ENCODE measurements at places on chromosomes 12 and 14.
A peak's percentile ranks its signal among the peaks of the same experiment; 100 is the strongest.

DNA sequence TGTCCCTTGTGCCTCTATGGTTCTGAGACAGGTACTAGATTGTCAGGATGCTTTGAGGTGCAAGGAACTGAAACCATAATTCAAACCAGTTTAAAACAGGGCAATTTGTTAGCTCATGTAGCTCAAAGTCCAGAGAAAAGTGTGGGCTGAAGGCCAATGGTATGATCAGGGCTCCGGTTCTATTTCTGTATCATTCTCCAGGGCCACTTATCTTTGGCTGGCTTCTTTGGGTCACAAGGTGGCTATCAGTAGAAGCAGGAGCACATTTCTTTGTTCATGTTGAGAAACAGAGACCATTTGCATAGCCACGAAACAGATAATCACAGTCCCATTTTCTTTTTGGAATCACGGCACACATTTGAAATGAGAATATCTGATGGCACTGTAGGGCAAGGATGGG lies 294.9 kb downstream of the ETNK1 start:
- no peak for DNase-seq

GRCh38 chr12:98464190-98464589 lies 51.2 kb upstream of the TMPO start:
- DNase-seq, result no peak

DNA sequence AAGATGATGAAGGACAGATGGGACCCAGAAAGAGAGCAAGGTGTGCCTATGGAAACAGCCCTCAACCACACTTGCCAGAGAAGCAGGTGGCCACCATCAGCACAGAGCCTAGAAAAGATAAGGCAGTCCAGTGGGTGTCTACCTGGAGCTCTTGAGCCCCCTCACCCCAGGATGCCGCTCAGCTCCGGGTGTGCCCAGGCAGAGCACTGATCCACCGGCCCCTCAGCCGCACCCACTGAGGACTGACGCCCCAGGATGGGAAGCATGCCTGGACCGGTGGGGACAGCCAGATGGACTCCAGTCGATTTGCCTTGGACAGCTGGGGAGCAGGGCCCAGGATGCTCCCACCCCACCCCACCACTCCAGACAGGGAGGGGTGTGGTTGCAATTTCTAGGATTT lies 15.1 kb upstream of the ZFP36L1 start:
- DNase-seq, result no peak

GRCh38 chr12:28936711-28937110 lies 212.4 kb upstream of the FAR2 start:
- DNase-seq, result no peak

GRCh38 chr12:6376079-6376869 lies 911 bp upstream of the SCNN1A start:
- DNase-seq, result peak; percentile 60

- no peak for DNase-seq
Observed at GRCh38 chr12:3350432-3350831, 140.6 kb upstream of the PRMT8 start.

GRCh38 chr12:132159555-132160003 lies 15.3 kb downstream of the NOC4L start:
- DNase-seq, result peak; percentile 11

DNA sequence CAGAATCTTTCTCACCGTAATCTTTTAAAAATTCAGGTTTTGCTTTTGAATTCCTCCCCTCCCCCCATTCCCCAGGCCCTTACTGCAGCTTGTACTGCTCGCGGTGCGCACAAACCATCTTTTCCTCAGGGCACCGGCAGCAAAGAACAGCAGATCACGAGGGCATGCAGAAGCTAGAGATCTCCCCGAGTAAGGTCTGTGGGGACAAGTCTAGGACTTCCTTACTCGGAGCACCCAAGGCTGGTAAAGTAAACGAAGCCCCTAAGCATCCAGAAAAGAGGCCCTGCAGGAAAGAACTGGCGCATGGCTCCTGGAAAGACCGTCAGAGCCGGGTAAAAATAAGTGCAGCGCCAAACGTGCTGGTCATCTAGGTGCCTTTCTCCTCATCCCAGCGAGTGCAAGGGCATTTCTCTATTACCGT lies 727 bp downstream of the LDHB start:
- DNase-seq, result peak; percentile 31

DNA sequence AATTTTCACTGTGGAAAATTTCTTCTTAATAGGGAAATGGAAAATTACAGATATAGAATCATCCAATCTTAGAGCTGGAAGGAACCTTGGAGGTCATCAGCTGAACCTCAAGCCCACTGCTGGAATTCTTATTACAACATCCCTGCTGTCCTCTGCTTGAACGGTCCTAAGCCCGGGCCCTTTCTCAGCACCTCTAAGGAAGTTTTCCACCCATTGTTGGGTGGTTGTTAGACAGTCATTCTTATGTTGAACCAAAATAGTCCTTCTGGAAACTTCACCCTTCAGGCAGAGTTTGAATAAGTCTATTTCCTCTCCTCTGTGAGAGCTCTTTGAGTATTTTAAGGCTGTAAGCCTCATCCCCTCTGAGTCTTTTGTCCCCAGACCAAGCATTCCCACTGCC lies 70.7 kb downstream of the ZFP36L1 start:
- DNase-seq, result no peak

DNA sequence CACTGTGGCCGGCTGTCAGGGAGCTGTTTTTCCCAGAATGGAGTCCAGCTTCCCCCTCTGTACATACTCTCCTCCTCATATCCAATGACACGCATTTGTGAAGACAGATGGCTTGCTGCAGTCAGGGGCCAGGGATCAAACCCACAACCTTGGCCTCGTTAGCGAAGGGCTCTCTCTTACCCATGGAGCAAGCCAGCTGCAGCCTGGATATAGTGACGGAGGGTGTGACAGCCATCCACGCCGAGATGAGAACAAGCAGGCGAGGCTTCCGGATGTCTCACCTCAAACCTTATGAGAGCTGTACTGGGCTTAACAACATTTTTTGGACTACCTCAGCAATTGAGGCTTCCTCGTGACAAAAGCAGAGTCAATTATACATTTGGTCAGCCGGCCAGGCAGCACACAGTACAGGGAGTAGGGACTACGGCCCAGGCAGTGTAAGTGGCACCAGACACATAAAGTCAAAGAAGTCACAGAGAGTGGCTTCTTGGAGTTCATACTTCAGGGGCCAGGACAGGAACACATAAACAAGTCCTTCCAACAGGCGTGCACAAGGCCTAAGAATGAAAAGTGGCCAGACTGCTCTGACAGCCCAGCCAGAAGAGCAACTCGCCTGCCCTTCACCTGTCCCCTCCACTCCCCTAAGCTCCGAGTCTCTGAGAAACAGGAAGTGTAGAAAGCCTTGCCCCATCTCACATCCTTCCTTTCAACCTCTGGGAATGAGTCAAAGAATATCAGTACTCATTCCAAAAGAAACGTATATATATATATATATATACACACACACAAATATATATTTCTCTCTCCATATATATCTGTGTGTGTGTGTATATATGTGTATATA lies 115.1 kb downstream of the TTC7B start:
- DNase-seq, result no peak

- DNase-seq, result no peak
Observed at GRCh38 chr14:85421186-85421877, 108.6 kb upstream of the FLRT2 start.

- no peak for DNase-seq
Observed at GRCh38 chr12:124345795-124346194, 50.9 kb downstream of the RFLNA start.

- no peak for DNase-seq
Observed at GRCh38 chr14:23722675-23723074, 86.5 kb downstream of the DHRS2 start.

- no peak for DNase-seq
Observed at GRCh38 chr14:68124050-68124449, 304.5 kb downstream of the RAD51B start.

GRCh38 chr12:103442822-103443221 lies 52.9 kb downstream of the C12orf42 start:
- no peak for DNase-seq
